ENCODE measurements at places on chromosomes 2 and 18.

DNA sequence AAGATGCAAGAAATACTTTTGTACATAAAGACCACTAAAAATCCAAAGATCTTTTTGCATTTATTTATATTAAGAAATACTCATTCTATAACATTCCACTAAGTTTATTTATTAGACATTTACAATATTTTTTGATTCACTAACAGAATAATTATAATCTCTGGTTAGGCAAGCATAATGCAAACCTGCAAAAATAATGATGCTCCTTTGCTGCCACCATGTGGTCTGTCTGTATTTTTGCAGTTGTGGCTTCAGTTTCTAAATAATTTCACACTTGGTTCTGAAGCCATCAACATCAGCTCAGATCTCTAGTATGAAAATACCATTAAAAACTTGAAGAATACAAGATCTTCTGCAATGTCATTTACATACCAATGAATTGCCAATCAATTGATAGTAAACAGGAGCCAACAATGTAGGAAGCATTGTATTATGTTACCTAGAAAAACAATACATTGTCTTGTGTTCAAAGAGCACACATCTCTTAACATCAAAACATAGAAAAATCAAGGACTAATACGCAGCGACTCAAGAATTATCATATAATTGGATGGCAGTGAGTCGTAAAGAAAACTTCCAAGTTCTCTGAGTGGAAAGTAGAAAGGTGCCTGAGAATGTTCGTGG, 28.8 kb upstream of the WDR75 start:
- DNase-seq = peak; percentile 39

DNA sequence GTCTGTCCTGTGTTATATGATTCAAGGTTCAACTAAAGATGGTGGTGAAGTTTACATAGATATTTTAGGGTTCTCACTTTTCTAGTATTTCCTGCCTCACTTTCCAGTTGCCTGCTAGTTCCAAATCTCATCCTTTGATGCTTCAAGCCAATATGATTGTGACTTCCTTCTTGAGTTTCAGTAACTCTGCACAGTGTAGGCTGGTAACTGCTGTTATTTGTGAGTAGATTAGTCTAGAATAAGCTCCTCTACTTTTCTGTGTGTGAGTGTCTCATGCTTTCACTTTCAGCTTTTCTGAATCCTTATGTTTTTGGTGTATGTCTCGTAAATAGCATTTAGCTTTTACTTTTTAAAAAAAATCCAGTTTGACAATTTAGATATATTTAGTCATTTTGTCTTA, 42.6 kb downstream of the GALNT1 start:
- no peak for DNase-seq

DNA sequence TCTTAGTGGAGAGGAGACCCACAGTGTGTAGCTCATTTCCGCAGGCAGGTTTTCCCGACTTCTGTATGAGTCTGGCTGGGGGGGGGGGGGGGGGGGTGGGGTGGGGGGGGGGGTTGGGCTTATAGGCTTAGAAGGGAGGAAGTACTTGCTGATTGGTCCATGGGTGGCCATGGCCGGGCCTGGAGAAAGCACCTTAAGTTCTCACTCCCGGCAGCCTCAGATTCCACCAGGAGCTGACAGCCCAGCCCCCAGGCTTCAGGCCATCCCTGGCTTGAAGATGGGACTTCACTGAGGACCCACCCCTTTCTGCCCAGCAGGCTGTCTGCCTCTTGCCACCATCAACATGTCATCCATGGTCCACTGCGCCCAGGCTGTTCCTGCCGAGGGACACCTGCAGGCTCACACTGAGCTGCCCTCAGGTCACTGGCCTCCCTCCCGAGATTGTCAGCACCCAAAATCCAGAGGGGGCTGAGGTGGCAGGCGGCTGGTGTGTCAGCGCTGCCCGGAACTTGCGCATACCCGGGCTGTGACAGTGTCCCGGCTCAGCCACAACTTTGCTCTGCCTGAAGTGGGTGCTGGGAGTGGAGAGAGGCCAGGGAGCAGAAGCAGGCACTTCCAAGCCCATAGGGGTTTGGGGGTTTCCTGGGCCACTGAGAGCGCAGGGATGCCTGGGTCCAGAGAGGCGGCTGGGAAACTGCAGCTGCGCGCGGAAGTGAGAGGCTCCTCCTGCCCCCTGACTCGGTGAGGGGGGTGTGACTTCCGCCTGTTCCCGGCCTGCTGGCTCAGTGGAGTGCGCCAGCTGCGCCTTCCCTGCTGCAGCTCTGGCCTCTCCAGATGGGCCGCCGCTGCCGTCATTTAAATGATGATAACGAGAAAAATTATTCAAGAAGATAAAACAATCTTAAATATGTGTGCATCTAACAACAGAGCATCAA, 256.1 kb downstream of the RPRM start:
- no peak for DNase-seq

DNA sequence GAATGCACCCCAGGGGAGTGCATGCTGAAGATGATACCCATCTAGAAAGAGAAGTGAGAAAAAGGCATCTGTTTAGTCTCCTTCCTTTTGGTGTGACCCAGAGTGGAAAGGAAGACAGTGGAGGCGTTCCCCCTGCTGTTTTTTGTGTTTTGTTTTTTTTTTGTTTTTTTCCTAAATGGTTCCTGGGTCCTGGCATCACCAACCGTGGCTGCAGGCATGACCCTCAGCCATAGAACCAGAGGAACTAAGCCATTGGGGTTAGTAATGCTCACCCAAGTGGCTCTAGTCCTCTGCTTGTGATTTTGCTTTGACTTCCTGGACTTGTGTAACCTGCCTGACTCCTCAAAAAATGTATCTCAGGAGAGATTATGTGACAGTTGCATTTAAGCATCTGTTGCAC, 451.3 kb downstream of the DCC start:
- no peak for DNase-seq

DNA sequence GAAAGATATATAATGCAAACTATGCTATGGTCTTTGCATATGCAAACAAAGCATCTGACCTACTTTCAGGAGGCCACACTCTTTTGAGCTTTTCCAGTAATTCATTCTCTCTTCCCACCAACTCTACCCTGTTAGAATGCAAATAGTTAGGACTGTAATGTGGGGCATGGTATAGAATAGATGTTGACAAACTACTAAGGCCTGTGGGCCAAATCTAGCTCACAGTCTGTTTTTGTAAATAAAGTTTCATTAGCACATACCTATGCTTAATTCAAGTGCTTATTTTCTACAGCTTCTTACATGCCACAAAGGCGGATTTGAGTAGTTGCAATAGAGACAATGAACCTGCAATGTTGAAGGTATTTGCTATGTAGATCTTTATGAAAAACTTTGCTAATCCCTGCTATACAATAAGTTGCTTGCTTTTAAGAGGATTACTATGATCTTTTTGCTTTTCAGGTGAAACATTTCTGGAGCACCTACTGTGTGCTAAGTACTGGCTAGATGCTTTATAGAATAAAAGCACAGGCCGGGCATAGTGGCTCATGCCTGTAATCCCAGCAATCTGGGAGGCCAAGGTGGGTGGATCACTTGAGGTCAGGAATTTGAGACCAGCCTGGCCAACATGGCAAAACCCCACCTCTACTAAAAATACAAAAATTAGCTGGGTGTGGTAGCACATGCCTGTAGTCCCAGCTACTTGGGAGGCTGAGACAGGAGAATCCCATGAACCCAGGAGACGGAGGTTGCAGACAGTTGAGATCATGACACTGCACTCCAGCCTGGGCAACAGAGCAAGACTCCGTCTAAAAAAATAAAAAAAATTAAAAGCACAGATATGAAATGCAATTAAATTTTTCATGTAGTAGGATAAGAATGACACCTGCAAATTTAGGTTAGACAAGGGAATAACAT, 267.8 kb downstream of the DPP10 start:
- no peak for DNase-seq

- no peak for DNase-seq
Observed at GRCh38 chr2:74843433-74843832, 9.5 kb downstream of the HK2 start.

DNA sequence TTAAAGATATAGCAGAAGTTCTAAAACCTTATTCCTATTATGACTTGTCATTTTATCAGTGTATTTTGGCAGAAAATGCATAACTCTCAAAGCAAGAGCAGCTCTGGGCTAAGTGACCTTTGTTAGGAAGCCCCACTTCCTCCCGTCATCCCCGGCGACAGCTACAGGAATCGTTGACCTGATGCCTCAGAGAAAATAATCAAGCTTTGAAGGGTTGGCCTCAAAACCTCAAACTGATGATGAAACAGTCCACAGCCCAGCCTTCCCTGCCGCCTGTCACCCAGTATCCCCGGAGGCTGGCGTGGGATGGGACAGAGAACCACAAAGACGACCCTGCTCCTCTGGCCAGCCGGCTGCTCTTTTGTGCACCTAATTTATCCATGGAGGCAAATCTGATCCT, 65.3 kb downstream of the KCNF1 start:
- no peak for DNase-seq

DNA sequence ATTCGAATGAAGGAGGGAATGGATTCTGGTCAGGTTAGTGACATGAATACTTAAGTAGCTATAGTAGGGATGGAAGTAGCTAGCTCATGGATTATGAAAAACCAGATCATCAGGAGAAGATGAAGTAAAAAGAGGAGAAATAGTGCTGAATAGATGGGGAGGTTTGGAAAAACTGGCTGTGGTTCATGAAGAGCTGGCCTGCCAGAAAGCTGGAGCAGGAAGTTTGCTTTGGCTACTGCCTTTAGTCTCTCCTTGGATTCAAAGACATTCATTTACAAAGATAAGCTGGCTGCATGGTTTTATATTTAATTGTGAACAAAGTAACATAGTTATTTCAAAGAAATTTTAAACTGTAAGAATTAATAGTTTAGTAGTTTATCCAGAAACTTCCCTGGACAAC, 567.0 kb downstream of the RIT2 start:
- DNase-seq = no peak

DNA sequence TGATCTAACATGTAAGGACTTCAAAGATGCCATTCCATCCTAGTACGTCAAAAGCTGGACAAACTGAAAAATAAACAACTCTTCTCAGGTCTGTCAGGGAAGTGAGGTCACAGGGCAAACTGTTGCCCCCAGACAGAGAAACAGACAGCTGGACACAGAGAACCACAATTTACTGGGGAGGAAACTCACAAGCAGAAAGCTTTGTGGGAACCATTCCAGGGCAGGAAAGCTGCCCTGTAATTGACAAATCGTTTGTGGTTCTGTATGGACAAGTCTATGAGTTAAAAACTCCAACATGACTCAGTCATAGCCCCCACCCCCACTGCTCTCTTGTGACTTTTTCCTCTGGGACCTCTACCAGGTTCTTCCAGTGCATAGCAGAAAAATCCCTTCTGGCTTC, 28.4 kb downstream of the MCEE start:
- no peak for DNase-seq

DNA sequence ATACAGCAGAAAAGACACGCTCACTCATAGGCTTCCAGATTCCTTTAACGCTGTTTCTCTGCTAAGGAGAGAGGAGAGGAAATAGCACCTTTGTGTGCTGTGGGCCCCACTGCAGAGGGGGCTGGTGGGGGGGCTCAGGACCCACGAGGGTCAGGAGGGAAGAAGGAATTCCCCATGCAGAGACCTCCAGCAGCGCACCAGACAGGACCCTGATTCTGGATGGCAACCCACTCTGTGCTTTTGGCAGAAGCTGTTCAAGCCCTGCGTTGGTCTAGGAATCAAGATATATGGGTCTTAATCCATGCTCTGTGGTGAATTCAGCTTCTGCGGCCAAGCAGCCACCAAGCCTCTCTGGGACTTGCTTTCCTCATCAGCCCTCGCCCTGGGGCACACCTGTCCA, 31.0 kb downstream of the MYCN start:
- DNase-seq = no peak

GRCh38 chr2:98539056-98539735, 69.1 kb downstream of the COA5 start:
- no peak for DNase-seq
